Stimulated activated CD4-positive, alpha-beta T cell treated with anti-CD3 and anti-CD28 coated beads, TNF-alpha, amount 100 ng/mL, for 1 hour (primary cell): ENCODE measurements at places on chromosomes 2 and 18.

DNA sequence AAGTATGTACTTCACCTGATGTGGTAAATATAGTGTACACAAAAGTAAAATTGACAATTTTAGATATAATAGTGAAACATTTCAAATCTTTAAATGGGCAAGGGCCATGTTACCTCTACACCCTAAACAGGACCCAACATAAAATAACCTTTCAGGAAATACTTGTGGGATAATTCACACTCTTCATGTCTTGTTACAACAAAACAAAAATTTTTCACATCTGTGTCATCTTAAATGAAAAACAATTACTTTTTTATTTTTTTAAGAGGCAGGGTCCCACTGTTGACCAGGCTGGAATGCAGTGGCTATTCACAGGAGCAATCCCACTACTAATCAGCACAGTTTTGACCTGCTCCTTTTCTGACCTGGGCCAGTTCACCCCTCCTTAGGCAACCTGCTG, 42.1 kb downstream of the SRBD1 start:
- no peak for DNase-seq

DNA sequence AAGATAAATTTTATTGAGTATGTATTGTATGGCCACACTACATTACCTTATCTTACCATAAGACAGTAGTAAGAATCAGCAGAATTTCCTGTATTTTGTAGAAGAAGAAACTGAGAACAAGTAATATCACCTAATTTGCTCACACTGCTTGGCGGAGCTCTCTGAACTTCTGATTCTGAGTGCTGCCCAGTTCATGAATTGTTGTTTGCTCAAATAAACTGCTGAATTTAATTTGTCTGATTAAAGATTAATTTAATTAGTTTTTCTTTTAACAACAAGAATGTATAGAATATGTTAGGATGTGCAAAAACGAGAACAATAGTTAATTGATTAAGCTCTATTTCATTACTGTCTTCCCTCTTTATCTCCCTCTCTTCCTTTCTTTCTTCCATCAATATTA, 100.1 kb upstream of the ERBB4 start:
- no peak for DNase-seq

- no peak for DNase-seq
Observed at GRCh38 chr18:80244956-80245730, 2.2 kb downstream of the PARD6G start.

GRCh38 chr2:3738454-3738853, 35.1 kb downstream of the DCDC2C start:
- DNase-seq = no peak

DNA sequence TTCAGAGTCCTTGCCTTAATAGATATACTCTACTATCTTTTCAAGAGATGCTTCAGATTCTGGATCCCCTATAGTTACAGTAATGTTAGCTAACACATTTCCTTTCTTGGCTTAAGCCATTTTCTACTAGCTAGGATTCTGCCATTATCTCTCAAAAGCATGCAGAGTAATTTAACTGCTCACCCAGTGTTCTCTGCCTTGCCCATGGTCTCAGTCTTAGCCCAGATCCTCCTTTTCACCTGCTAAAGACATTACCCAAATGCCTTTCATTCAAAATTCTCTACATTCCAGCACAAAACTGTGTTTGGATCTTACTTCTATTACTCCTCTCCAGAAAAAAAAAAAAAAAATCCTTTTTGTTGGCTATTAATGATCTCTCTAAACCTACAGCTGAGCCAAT, 474.2 kb upstream of the LRRTM1 start:
- no peak for DNase-seq

DNA sequence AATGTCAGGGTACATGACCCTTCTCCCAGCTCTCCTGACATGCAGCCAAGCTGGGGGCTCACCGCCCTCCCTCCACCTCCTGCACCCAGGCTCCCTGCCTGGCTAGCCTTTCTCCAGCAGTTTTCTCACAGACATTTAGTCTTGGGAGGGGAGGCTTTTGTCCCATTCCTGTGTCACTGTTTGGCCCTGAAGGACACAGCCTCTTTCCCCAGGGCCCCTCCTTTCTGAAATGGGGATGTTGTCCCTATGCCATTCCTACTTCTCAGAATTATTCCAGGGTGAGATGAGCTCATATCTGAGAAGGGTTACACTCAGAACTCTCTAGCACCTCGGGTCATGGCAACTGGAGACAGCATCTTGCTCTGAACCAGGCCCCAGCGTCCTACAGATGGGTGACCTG, 47.3 kb upstream of the MRPL33 start:
- no peak for DNase-seq

DNA sequence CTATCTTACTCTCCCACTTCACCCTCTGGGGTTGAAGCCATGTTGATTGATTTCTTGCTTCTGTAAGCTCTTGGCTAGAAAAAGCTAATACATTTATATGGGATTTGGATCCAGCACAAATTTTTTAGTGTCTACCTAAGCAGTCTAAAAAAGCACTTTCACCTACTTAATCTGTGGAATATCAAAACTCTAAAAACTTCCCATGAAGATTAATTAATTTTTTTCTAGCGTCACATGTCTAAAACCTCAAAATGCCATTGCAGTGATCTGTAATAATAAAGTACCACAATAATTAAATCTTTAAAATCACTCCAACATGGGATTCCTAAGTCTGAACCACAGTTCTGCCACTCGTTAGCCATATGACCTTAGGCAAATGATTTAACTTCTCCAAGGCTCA, 180.1 kb downstream of the EN1 start:
- no peak for DNase-seq
